ENCODE measurements at places on chromosomes 3 and 15.

- no peak for DNase-seq
These were observed 134.2 kb downstream of the OTOL1 start for GRCh38 chr3:161630794-161631193.

DNA sequence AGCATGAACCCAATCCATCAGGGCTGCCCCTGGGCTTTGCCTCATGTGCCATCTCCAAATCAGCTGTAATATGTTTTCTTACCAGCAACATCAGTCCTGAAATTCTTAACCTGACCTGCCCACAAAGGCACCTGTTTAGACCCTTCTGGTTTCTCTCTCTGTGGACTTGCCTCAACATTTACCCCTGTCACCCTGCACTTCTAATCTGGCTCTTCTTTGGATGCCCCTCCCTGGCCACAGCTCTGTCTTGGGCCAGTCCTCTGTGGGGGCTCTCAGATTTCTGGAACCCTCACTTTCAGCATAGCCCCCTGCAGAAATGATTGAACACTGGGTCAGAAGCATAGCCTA lies 168.7 kb upstream of the STAC start:
- DNase-seq: no peak

DNA sequence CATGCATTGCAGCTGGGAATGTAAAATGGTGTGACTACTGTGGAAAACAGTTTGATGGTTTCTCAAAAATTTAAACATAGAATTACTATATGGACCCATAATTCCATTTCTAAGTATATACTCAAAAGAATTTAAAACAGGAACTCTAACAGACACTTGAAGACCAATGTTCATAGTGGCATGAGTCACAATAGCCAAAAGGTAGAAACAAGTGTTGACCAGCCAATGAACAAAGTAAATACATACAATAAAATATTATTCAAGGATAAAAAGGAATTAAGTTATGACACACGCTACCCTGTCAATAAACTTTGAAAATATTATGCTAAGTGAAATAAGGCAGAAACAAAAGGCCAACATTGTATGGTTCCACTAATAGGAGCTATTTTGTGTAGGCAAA lies 357.4 kb upstream of the IL12A start:
- DNase-seq: no peak

- DNase-seq: no peak
These were observed 88.4 kb downstream of the APBA2 start for GRCh38 chr15:28974142-28974541.

GRCh38 chr3:108342837-108343486 lies 46.6 kb downstream of the HHLA2 start:
- no peak for DNase-seq

DNA sequence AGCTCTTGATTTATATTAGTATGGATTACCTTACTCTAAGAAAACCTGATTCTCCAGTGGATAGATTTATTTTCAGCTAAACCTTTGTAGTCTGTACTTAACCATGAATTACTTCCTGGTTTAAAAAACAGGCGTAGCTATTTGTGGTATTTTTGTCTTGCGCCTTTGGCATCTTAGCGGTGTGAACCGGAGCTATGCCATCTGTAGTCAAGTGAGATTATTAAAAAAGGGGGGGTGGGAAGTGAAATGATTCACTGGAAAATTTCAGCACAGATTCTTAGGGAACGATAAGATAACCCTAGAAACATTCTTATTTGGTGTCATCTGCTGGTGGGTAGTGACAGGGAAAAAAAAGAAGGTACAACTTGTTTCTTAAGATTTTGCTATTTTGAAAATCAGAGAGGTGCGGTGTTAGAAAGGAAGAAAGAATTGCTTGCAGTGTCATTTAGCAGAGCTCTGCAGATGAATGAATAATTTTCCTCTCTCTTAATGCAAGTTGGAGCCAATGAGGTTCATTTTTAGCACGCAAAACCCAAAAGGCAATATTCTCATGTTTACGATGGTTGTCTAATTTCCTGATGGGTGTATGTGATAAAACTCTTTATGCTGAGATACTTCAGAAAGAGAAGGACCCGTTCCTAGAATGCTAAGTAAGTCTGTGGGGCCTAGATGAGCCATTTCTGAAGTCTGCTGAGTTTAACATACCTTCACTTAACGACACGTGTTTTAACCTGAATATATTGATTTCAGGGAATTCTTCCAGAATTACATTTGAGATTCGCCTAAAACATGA lies 44.0 kb downstream of the PSMD6 start:
- no peak for DNase-seq

Measured in GOT3 (cell line).